ENCODE measurements at places on chromosomes 7 and 10.
A peak's percentile ranks its signal among the peaks of the same experiment; 100 is the strongest.

DNA sequence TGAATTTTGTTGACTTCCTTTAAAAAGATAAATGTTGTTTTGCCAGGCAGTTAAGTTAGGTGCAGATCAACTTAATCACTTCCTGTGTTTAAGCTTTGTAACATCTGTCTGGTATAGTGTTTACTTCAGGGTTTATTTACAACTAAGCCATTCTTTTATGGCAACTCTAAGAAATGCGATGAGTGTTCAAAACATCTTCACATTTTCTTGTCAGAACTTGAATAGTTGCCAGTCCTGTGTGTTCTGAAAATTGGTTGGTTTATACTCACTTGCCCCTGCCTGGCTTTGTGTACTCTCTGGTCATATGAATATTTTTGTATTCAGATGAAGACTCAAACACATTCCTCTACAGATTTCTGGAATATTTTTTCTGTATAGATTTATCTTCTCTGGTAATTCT lies 327.2 kb downstream of the MDFIC start:
- DNase-seq: no peak

- no peak for DNase-seq
Observed at GRCh38 chr10:86601956-86602602, 52.3 kb upstream of the OPN4 start.

DNA sequence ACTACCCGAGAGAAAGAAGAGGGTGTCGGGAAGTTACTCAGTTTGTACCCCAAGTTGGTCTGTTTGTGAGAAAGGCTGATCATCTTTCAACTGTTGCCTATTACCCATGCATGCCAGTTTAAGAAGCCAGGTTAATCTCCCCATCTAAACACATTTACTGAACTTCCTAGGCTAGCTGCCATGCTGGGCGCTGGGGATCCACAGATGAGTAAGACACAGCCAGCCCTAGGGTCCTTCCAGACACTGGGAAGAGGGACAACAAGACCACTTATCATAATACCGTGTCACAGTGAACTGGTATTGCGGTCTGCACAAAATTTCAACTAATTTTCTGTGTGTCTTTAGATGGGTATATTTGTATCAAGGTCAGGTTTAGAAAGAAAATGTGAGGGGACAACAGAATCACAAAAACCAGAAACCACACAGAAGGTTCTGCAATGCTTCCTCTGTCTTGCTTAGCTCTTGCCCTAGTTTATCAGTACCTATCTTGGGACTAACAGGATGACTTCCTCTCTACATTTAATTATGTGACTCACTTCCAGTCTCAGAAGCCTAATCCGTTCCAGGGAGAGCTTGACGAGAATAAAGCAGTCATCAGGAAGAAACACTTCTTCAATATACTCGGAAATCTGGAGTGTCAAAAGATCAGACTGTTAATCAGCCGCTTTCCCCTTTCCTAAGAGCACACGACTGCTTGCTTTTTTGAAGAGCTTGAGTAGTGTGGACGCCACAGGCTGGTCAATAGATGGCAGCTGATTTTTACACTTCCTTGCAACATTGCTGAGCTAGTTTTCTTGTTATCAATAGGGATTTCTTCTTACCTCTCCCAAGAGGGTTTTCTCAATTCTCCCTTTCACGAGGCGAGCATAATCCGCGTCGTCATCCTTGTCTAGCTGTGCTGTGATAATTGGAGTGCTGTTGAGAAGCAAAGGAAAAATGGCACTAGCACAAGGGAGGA lies 45.7 kb downstream of the POLR3A start:
- no peak for DNase-seq

DNA sequence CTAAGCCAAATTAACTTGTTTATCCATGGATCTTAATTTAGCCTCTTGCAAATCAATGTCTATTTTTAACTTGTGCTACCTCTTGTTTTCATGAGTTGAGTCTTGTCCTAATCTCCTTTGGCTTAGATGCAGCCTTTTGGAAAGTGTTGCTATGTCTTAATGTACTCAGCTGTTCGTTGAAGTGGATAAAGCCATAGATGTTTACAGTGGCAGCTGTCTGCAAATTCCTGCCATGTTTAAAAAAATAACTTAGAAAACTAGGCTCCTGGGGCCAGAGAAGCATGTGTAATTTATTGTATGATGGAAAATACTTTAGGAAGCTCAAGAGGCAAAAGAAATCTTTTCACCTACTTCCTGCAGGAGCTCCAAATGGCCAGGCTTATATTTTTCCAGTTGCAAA lies 253.1 kb upstream of the RHOBTB1 start:
- no peak for DNase-seq

DNA sequence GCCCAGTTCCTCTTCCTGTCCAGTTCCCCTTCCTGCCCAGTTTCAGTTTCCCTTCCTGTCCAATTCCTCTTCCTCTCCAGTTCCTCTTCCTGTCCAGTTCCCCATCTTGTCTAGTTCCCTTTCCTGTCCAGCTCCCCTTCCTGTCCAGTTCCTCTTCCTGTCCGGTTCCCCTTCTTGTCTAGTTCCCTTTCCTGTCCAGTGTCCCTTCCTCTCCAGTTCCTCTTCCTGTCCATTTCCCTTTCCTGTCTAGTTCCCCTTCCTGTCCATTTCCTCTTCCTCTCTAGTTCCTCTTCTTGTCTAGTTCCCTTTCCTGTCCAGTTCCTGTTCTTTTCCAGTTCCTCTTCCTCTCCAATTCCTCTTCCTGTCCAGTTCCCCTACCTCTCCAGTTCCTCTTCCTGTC lies 68.1 kb upstream of the ADCY1 start:
- DNase-seq: no peak

DNA sequence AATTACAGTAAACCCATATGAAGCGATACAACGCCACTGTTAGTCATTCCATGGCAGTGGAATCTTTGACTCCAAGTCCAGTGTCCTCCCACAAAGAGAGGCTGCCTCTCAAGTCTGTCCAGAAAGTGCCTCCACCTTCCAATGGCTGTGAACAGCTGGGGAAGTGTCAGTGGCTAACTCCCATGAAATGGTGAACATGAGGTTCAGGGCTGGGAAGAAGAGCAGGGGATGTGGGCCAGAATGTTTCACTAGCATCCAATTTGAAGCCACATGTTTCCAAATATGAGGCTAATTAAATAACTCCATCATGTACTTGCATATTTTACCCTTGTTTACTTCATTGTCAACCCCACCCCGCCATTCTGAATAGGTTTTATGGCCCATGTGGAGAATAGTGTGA lies 53.1 kb upstream of the CHST15 start:
- DNase-seq: no peak

DNA sequence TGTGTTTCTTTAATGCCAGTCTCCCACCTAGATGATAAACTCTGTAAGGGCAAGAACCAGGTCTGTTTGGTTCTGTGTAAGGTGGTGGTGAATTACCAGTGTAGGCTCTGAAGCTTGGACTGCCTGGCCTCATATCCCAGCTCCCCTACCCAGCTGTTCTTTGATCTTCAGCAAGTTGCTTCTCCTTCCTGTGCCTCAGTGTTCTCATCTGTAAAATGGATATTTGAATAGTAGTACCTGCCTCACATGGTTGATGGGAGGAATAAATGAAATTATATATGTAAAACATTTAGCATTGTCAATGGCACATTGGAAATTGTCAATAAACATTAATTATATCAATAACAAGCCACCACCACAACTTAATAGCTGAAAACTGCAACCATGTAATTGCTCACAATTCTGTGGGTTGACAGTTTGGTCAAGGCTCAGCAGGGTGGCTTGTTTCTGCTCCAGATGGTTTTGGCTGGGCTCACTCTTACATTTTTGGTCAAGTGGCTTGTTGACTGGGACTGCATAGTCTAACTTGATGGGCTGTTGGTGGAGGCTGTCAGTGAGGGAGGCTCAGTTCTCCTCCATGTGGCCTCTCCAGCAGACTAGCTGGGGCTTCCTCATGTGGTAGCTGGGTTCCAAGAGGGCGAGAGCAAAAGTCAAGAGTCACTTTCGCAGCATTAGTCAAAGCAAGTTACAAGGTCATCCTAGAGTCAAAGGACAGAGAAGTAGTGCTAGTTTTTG lies 84.5 kb upstream of the DUSP5 start:
- DNase-seq: no peak

DNA sequence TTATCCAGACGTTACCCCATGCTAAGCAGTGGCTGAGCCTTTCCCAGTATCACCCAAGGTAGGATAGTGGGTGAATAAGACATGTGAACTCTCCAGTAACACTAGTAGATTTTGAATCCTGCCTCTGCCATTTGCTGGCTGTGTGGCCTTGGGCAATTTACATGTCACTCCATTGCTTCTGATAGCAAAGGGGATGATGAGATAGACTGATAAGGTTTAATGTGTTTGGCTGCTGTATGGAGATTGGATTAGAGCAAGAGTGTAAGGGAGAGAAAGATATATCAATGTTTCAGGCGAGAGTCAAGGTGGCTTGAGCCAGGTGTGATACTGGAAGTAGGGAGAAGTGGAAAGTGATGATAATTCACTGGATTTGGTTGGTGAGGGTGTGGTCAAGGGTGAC lies 40.1 kb upstream of the EEPD1 start:
- no peak for DNase-seq

DNA sequence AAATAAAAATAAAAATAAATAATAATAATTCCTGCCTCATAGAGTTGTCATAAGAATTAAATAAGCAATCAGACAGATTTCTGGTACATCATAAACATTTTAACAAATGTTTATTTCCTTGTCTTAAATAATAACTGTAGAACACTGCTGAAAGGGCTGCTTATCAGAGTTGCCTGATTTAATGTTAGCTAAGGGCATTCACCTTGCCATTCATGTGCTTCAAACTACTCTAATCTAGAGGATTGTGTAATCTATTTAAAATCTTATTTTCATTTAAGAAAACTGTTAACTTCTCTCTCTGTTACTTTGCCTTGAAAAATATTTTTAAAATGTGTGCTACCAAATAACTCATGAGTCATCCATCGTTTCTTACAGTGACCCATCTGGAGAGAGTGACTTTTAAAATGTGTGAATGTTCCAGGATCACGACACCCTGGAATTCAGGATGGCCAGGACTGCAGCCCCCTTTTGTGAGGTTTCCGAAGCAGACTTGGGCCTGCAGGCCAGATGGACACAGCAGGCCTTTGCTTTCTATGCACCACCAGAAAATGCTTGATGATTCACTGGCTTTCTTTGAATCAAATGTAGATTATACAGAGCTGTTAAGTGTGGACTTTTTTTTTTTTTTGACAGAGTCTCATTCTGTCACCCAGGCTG lies 109.1 kb upstream of the TNS3 start:
- DNase-seq: no peak

DNA sequence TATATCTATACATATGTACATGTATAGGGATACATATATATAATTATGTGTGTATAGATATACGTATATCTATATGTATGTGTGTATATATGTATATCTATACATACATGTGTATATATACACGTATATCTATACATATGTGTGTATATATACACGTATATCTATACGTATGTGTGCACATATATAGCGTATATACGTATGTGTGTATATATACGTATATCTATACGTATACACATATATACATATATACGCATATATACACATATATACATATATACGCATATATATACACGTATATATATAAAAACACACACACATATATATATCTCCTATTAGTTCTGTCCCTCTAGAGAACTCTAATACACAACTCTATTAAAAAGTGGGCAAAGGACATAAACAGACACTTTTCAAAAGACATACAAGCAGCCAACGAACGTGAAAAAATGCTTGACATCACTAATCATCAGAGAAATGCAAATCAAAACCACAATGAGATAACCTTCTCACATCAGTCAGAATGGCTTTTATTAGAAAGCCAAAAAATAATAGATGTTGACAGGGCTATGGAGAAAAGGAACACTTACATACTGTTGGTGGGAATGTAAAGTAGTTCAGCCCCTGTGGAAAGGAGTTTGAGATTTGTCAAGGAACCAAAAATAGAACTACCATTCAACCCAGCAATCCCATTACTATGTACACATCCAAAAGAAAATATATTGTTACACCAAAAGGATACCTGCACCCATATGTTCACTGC lies 22.0 kb upstream of the TMEM120A start:
- DNase-seq: no peak

GRCh38 chr10:110142965-110143364 lies 64.4 kb upstream of the MXI1 start:
- no peak for DNase-seq

- no peak for DNase-seq
Observed at GRCh38 chr7:47247132-47247531, 334.8 kb downstream of the TNS3 start.

DNA sequence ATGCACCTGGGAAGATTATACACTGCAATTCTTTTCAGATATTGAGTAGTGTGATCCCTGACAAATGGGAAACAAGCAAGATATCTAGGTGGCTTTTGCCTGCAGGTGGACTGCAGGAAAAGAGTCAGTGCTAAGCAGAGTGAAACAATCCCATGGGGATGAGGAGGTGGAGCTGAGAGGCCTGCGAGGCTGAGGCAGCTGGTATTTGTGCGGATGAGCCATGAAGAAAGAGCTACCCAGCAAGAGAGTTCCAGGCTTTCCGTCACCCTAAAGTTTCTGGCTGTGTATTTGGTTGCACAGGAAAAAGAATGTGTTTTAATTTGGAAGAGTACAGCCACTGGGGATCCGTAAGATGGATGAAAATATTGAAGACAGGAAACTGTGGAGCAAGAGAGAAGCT lies 714.1 kb upstream of the COBL start:
- no peak for DNase-seq

- DNase-seq: no peak
Observed at GRCh38 chr7:301291-302053, 11.5 kb downstream of the FOXL3 start.

DNA sequence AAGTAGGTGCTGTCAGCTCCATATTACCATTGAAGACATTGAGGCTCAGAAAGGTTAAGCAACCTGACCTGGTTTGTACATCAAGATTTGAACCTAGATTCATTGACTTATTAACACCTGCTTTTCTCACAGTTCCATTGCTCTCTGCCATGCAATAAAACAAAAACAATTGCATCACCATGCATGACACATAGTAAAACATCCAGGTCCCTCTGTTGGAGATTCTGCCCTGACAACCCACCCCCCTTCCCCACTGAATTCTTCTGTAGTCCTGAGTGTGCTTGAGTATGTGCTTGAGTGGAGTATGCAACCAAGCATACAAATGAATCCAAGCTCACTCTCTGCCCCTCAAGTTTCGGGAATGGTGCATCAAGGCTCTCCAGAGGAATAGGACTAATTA lies 6.0 kb upstream of the LMBR1 start:
- DNase-seq: no peak

- DNase-seq: peak; percentile 63
Observed at GRCh38 chr7:55964261-55965099, at the start of gene NIPSNAP2. NIPSNAP2 (plus strand) TSS chr7:55964585; CDS start chr7:55964610, 25 bp downstream.

Data from activated CD8-positive, alpha-beta memory T cell treated with anti-CD3 and anti-CD28 coated beads, Interleukin-2, amount 50 U/mL, for 4 hours (primary cell).